Fibroblast of the aortic adventitia (primary cell): ENCODE measurements at places on chromosomes 3 and 15.

GRCh38 chr15:71800835-71801745, 9.3 kb upstream of the NR2E3 start:
- peak; percentile 90 for DNase-seq

DNA sequence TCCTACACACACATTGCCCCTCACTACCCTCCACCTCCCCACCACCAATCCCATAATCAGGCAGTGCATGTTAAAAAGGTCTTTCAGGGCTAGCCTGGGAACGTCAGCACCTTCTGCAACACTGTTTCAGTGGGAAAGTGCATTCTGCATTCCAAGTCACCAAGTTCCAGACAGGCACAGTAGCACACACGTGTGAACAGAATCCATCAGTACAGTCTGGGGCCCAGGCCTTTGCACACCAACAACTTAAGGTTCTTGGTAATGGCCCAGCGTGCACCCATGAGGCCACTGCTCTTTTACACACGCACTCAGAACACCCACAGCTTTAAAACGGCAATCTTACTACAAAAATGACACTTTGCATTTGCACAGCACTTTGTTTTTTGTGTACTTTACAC, 1.2 kb downstream of the ANXA2 start:
- DNase-seq = peak; percentile 54

DNA sequence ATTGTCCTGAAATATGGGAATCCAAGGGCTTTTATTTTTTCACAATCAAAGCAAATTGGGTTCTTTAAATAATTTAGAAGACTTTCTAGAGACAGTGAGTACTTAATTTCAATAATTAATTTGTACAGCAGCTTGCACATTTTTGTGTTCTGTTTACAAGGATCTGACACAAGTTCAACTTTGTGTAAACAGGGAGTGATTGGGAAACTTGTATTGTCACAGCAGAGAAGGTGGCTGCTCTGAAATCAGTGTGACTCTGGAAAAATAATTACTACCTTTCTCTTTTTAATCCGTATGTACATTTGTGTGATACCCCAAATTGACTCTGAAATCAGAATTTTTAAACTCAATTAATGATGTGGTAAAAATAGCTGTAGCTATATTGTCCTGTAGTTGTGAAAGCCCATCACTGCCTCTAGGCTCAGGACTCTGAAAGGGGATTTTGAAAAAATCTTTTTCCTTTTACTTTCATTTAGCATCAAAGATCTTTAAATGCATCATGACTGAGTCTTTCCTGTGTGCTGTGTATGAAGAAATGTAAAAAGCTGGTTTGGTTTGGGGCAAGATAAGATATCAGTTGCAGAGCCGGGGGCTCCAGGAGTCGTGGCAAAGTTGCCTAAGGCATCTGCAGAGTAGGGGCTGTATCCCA, 45.1 kb downstream of the MFSD1 start:
- DNase-seq = peak; percentile 4

DNA sequence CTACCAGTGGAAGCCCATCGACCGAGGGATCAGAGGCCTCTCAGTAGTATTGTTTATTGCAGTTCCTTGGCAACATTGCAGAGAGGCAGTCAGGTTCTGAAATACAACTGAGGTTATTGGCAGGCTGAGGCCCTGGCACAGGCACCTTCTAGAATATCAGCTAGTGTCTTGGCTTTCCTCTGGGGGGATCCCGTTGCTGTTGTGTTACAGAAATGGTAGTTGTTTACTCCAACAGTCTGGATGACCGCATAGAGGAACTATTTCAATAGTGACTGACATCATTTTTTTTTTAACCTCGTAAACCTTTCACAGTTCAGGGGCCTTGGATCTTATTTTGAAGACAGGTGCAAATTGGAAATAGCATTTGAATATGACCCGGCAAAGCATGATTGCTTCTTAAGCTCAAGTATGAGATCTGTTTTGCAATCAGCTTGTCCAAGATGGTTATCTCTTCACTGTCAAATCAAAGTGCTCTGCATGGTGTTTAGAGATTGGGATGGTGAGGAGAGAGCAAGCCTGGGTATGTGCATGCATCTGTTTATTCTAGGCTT, 63.9 kb downstream of the PGPEP1L start:
- peak; percentile 23 for DNase-seq

- peak; percentile 73 for DNase-seq
These were observed 409.8 kb downstream of the NTRK3 start for GRCh38 chr15:87846746-87847145.

GRCh38 chr3:44989636-44990373, 13.8 kb downstream of the EXOSC7 start:
- no peak for DNase-seq

DNA sequence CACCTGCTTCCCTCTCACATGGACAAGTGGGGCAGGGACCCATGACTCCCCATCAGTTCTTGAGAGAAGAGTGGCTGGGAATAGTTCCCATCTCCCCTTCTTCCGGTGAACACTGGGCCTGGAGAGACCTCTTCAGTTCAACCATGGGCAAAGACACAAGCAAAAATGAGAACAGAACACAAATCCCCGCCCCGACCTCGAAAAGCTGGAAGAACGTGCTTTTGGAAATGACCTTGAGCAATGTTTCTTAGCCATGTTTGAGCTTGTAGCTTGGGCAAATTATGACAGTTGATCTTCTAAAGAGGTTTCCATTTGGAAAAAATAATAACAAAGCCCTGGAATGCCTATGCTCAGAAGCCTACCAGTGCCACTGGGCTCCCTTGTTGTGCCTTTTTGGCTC, 59.0 kb downstream of the FAM174B start:
- no peak for DNase-seq
